ENCODE measurements at places on chromosomes 7 and 10.

GRCh38 chr7:111735661-111736551 is 173.6 kb upstream of the IMMP2L start:
- DNase-seq: peak; percentile 59

- DNase-seq: no peak
These were observed 182.8 kb upstream of the PHYHIPL start for GRCh38 chr10:58993480-58994221.

DNA sequence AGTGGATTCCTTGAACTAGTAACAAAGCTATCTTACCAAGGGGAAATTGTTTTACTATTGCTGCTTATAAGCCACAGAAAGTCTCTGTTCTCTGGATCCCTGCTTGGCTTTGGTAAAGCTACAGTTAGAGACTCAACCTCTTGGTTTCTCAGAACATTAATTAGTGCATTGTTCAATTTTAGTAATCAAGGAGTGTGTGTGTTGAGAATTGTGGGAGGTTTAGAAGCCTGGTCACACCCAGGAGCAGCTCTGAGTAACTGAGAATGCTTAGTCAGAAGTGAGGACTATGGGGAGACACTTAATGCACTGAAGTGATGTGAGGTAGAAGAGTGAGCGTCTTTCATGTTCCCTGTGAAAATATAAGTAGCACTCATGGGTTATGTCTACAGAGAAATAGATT is 8.2 kb upstream of the ACTA2 start:
- no peak for DNase-seq

GRCh38 chr7:69467826-69468225 is 130.4 kb upstream of the AUTS2 start:
- DNase-seq: no peak

DNA sequence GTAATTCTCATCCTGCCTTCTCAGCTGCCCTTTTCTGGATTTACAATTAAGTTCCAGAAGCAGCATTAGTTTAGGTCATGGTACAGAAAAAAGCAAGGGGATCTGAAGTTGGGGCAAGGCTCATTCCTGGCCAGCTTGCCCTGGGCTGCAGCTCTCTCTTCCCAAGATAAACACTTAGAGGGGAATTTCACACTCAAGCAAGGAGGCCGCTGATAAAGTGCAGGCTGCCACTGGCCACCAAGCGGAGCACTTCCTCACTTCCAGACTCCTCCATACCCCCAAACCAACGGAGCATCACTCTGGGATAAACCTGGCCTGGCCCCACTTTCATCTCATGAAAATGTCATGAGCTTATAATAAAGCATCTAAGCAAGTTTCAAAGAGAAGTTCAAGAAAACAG is 445.5 kb upstream of the MKI67 start:
- DNase-seq: no peak

DNA sequence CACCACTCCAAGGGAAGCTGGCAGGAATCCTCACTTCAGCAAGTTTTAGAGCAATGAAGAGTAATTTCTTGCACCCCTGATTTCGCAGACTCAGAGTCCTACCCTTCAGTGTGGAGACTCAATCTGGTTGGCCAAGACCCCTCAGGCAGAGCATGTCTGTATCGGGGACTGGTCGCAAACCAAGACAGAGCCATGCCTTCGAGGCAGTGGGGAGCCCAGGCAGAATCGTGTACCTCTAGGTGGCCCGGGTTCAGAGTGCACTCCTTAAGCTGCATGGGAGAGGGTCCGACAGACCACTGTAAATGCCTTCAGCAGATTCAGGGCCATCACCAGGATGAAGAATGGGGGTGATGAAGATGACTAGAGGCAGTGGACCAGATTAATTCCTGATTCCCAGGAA is 94.9 kb downstream of the STRA8 start:
- no peak for DNase-seq

- DNase-seq: no peak
These were observed 60.6 kb upstream of the UBE3C start for GRCh38 chr7:157077986-157078644.

All from astrocyte of the cerebellum (primary cell).